ENCODE measurements at places on chromosomes 7 and 10. TPM values are rescaled to one million over a fixed set of nuclear protein-coding genes. Genes with fewer than 3 reads are reported as not detected.

PNLIPRP1 gene
- 0.63 TPM for polyA plus RNA-seq

FFAR4 gene
- 0.51 TPM for polyA plus RNA-seq

SYT15B gene
- 1.5 TPM for polyA plus RNA-seq

- H3K27me3 ChIP-seq: no peaks in the 10 kb centered on the region
- H3K4me3 ChIP-seq: no peak overlapping the region
- H3K27ac ChIP-seq: no peak overlapping the region
- H3K36me3 ChIP-seq: no peaks in the 10 kb centered on the region
These were observed 282.7 kb upstream of the ZNF32 start for GRCh38 chr10:43931308-43931930.

DNA sequence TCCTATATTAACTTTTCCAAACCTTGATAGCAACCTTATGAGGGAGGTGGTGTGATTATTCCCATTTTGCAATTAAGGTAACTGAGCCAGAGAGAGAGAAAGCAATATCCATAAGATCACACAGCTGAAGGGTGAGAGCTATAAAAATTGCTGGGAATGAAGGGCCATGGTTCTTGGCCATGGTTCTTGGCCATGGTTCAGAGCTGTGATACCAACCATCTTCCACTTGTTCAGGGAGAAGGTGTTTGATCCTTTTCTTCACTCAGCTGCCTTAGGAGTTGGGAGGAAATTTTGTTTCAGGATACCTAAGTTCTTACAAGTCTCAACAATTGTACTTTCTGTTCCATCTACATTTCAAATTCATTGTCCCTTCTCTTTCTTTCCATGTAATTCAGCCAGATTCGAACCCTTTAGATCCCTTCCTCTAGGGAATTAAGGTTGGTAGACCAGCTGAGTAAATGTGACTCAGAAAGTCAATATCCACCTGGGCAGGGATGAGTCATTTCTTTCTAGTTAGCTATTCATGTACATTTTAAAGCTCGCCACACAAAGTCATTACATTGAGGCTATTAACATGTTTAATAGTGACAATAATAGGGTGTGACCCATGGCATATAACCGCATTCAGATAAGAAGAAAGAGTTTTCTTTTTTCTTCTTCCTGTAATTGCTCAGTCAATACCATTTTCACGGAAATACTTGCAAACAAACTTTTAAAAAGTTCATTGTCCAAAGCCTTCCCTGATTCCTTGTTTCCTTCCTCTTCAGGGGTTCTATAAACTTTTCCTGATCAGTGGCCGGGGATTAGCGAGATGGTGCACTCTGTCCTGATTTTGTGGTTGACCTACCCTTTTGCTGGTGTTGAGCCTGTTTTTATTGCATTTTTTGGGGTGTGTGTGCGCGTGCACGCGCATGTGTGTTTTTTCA lies 143.4 kb downstream of the TCF7L2 start:
- H3K27me3 ChIP-seq: no peaks in the 10 kb centered on the region
- H3K4me1 ChIP-seq: peaks cover 57% of the 10 kb centered on the region
- H3K36me3 ChIP-seq: peaks cover 22% of the 10 kb centered on the region
- H3K27ac ChIP-seq: peak overlapping the region; percentile 97

GRCh38 chr10:79930267-79930666 lies 18.6 kb downstream of the SFTPD start:
- no peak overlapping the region for H3K4me3 ChIP-seq
- no peaks in the 10 kb centered on the region for H3K36me3 ChIP-seq
- H3K4me1 ChIP-seq: no peaks in the 10 kb centered on the region
- no peak overlapping the region for H3K27ac ChIP-seq
- peaks cover 28% of the 10 kb centered on the region for H3K27me3 ChIP-seq

DNA sequence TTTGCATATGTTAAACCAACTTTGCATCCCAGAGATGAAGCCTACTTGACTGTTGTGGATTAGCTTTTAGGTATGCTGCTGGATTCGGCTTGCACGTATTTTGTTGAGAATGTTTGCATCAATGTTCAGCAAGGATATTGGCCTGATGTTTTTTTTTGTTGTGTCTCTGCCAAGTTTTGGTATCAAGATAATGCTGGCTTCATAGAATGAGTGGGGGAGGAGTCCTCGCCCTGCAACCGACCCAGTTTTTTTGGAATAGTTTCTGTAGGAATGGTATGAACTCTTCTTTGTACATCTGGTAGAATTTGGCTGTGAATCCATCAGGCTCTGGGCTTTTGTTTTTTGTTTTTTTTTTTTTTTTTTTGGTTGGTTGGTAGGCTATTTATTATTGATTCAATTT lies 147.9 kb downstream of the AHR start:
- no peak overlapping the region for H3K27ac ChIP-seq
- no peaks in the 10 kb centered on the region for H3K27me3 ChIP-seq
- DNase-seq: no peak
- no peak overlapping the region for H3K4me3 ChIP-seq
- no peaks in the 10 kb centered on the region for H3K36me3 ChIP-seq

GRCh38 chr10:62155054-62155680 lies 113.5 kb downstream of the RTKN2 start:
- H3K27ac ChIP-seq: no peak overlapping the region

- H3K4me3 ChIP-seq: no peak overlapping the region
- no peaks in the 10 kb centered on the region for H3K4me1 ChIP-seq
- no peak overlapping the region for H3K27ac ChIP-seq
These were observed 156.3 kb downstream of the SLC16A9 start for GRCh38 chr10:59553162-59553900.

- DNase-seq: no peak
- no peaks in the 10 kb centered on the region for H3K27me3 ChIP-seq
- peaks cover 6% of the 10 kb centered on the region for H3K4me1 ChIP-seq
- H3K36me3 ChIP-seq: no peaks in the 10 kb centered on the region
- no peak overlapping the region for H3K4me3 ChIP-seq
These were observed 102.7 kb upstream of the C7orf33 start for GRCh38 chr7:148487912-148488311.

GRCh38 chr10:66162560-66163143 lies 763.2 kb upstream of the LRRTM3 start:
- no peaks in the 10 kb centered on the region for H3K27me3 ChIP-seq
- no peak for DNase-seq

- H3K4me1 ChIP-seq: peaks cover 6% of the 10 kb centered on the region
- H3K27ac ChIP-seq: no peak overlapping the region
- H3K27me3 ChIP-seq: peaks cover 9% of the 10 kb centered on the region
- H3K4me3 ChIP-seq: no peak overlapping the region
- no peaks in the 10 kb centered on the region for H3K36me3 ChIP-seq
- DNase-seq: no peak
These were observed 17.7 kb upstream of the FXYD4 start for GRCh38 chr10:43353495-43354329.

GRCh38 chr10:10044922-10045764 lies 972.5 kb upstream of the CELF2 start:
- peak overlapping the region; percentile 5 for H3K27ac ChIP-seq
- H3K27me3 ChIP-seq: no peaks in the 10 kb centered on the region

DNA sequence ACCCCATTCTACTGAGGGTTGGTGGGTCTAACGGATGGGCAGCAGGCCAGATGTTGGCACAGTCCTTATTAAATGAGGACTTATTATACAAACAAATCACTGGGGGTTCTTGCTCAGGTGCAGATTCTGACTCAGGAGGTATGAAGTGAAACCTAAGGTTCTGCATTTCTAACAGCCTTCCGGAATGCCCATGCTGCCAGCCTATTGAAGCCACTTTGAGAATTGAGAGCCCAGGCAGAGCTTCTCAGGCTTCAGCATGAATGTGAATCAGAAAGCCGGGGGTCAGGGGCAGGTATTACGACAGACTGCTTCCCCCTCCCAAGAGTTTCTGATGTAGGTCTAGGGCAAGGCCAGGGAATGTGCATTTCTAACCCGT lies 34.1 kb upstream of the NPFFR1 start:
- DNase-seq: no peak
- no peak overlapping the region for H3K4me3 ChIP-seq
- H3K27ac ChIP-seq: no peak overlapping the region
- H3K4me1 ChIP-seq: peaks cover 5% of the 10 kb centered on the region
- H3K36me3 ChIP-seq: no peaks in the 10 kb centered on the region

- no peak overlapping the region for H3K4me3 ChIP-seq
- DNase-seq: no peak
- H3K27me3 ChIP-seq: no peaks in the 10 kb centered on the region
These were observed 108.7 kb upstream of the ITGB1 start for GRCh38 chr10:33066558-33067236.

- H3K4me1 ChIP-seq: no peaks in the 10 kb centered on the region
- H3K27me3 ChIP-seq: no peaks in the 10 kb centered on the region
These were observed 10.8 kb downstream of the PRKCQ start for GRCh38 chr10:6569259-6569658.

DNA sequence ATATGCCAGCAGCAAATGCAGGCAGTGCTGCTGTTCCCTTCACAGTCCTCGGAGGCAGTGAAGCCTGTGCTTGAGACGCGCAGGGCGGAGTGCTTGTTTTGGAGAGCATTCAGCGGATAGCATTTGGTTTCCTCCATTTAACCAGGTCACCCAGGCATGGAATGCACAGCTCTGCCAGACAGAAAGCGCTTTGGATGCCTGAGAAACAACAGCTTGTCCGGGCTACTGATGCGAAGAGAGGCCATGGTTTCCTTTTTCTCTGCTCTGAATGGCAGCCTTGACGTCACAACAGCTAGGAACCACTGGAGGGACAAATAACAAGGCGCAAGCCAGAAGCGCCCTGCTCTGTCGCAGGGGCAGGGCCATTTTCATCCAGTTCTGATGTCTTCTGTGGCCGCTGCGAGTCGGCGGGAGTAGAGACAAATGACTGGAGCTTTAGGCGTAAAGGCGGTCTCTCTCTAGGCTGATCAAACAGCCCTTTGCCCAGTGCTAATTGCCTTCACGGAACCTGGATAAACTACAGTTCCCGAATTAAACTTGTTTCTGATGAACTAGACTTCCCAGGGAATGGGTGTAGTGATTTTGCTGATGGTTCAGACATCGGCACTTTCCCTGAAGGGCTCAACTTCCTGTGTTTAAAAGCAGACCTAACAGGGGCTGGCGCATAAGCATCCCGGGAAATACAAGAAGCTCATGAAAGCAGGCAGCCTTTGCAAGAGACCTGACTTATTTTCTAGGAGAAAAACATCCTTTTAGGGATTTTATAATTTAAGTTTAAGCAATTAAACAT lies 187.6 kb upstream of the KLF14 start:
- H3K4me3 ChIP-seq: peak overlapping the region; percentile 38
- no peaks in the 10 kb centered on the region for H3K27me3 ChIP-seq

DNA sequence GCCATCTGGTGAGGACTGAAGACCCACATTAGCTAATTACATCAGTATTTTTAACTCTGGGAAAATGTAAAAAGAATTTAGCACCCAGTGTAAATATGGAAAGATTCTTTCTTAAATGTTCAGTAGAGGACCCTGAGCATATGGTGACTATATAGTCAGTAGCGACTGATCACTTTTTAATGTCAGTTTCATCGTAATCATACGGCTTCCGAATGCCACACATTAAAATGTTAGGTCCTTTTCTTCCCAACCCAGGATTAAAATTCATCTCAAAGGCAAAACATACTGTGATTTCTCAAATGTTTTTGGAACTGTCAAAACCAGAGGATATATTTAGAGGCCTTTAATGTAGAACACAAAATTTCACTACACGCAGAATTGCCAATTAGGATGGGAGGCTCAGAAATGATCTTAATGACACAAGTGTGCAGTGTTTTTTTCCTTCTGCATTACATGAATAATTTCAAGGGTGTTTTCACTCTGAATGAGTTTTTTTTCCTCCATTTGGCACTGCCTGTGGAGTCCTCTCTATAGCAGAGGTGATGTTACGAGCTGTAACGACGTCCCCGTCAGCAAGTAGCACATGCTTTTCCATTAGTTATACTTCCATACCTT lies 382.7 kb downstream of the PAXIP1 start:
- H3K27me3 ChIP-seq: no peaks in the 10 kb centered on the region
- no peak overlapping the region for H3K27ac ChIP-seq
- H3K4me1 ChIP-seq: no peaks in the 10 kb centered on the region
- no peak overlapping the region for H3K4me3 ChIP-seq
